ENCODE measurements at places on chromosomes 2 and 18.

DNA sequence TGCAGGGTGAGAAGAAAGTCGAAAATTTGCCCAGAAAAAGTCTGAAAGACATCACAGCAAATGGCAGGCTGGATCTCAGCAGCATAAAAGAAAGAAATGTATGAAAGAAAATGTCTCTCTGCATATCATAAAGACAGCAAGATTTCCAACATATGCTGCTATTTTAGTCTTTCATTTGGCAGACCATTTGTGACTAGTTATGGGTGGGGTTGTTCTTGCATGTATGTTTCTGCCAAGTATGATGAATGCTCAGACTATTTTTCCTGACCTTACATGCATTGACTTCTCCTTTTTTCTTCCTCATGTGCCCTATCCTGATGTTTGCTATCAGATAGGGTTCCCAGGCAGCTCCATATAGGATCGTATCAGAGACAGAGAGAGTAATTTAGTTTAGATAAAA is 58.5 kb upstream of the PARD3B start:
- no peak for DNase-seq

- DNase-seq = no peak
Measured at GRCh38 chr2:227473122-227473461, 1.1 kb downstream of the AGFG1 start.

GRCh38 chr2:3450385-3451010 is 68.8 kb downstream of the ADI1 start:
- DNase-seq = no peak

- no peak for DNase-seq
Measured at GRCh38 chr2:102099536-102100298, 42.8 kb upstream of the IL1R1 start.

DNA sequence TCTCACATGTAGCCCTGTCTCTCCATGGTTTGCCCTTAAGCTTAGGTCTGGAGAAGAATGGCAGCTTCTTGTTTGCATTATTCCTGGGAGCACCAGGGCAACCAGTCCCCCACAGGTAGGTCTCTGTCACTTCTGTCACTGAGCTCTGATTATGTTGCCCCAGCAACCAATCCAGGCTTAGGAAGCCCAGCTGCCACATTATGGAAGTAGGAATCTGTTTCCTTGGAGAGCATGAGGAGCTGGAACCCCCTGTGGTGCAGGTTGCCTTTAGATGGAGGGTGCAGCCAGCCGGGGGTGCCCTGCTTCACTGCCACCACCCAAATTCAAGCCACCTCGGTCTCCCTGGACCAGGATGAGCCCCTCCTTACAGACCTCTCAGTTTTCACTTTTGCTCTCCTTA is 4.8 kb downstream of the RESP18 start:
- no peak for DNase-seq

DNA sequence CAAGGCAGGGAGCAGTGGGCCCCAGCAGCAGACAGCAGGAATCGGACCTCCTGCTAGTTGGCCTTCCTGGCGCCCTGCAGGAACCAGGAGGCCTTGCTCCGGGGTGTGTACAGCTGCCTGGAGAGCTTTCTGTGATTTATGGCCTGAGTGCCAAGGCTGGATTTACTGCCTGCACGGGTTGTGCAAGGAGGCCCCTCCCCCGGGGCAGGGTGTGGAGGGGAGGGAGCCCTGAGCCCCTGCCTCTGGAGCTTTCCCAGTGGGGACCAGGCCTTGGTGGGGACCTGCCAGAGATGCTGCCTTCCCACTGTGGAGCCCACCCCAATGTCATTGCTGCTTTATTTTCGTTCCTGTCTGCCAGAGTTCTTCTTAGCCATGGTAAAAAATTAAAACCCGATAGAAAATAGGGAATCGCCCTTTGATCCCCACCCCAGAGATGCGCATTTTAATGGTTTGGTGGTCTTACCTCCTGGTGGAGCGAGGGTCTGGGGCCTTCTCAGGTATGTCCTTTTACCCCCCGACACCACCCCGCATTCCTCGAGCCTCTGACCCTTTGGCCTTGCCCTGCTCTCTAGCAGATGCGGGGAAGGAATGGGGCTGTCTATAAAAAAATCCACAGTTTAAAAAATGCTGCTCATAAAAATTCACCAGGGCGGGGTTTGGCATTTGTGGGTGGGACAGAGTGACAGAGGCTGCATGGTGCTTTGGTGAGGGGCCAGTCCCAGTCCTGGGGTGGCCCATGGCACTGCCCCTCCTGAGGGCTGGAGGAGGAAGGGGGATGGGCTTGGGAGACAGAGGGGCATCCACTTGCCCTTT is 6.9 kb upstream of the RALB start:
- no peak for DNase-seq

DNA sequence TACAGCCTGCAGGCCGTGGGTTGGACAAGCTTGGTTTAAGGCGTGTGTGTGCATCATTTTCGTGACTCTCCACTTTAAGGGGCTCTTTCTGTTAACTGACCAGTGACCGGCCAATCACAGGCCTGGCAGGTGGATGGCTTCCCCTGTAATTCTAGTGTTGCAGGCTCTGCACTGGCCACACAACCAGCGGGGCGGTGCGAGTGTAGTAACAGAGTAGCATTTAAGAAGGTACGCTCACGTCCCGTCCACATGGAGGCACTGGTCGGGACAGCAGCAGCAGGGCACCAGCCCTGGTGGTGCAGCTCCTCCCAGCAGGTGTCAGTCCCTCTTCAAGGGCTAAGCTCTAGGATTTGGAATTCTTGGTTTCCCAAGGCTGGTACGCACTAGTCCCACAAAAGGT is 8.0 kb upstream of the ANO7 start:
- no peak for DNase-seq

DNA sequence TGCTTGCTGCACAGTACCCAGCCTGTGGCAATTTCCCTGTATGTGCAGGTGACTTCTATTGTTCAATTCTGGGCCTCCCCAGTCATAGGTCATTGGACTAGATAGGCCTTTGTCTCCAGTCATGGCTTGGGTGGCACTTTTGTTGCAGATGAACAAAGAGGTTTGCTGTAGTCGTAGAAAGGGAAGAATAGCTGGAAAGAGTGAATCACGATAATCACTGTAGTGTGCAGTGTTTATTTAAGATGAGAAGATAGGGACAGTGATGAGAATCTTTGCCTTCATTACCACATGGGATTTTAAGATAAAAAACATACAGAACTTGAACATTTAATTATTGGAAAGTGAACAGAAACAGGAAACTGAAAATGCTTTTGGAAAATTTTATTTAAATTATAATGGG is 156.1 kb upstream of the CYRIA start:
- no peak for DNase-seq
